ENCODE measurements at places on chromosomes 2 and 18.

- peak overlapping the region; percentile 85 for H3K27ac ChIP-seq
- H3K36me3 ChIP-seq, result no peaks in the 10 kb centered on the region
- no peak overlapping the region for H3K4me3 ChIP-seq
- DNase-seq, result no peak
- H3K4me1 ChIP-seq, result peaks cover 7% of the 10 kb centered on the region
These were observed 111.7 kb upstream of the TNP1 start for GRCh38 chr2:216971593-216971992.

- no peak overlapping the region for H3K4me3 ChIP-seq
- H3K4me1 ChIP-seq, result no peaks in the 10 kb centered on the region
- H3K27ac ChIP-seq, result no peak overlapping the region
- DNase-seq, result no peak
These were observed 196.4 kb upstream of the ACVR2A start for GRCh38 chr2:147648471-147648870.

GRCh38 chr18:5857180-5857579, 38.1 kb downstream of the TMEM200C start:
- no peak overlapping the region for H3K4me3 ChIP-seq
- no peaks in the 10 kb centered on the region for H3K36me3 ChIP-seq
- no peaks in the 10 kb centered on the region for H3K27me3 ChIP-seq
- H3K4me1 ChIP-seq, result no peaks in the 10 kb centered on the region
- no peak for DNase-seq
- H3K27ac ChIP-seq, result no peak overlapping the region

GRCh38 chr2:48200620-48201293, 294.5 kb upstream of the FBXO11 start:
- no peak overlapping the region for H3K4me3 ChIP-seq
- no peaks in the 10 kb centered on the region for H3K36me3 ChIP-seq
- no peaks in the 10 kb centered on the region for H3K4me1 ChIP-seq
- H3K27ac ChIP-seq, result no peak overlapping the region
- no peaks in the 10 kb centered on the region for H3K27me3 ChIP-seq
- no peak for DNase-seq
